Aorta (tissue), 5 donors: ENCODE measurements at places on chromosomes 5 and 9.
A peak's percentile ranks its signal among the peaks of the same experiment; 100 is the strongest.

DNA sequence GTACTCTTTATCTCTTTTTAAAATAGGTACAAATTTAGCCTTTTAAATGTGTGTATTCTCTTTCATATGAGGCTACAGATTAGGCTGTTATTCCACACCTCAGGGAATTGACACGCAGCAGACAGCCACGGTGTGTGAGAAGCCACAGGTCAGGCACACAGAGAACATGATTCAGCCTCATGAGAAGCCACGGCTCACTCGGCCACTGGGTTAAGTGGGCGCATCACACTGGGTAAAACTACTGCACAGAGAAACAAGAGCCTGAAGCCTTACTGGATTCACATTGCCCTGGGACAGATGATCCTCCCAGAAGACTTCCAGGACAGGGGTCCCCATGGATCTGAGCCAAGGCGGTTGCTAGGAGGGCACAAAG is 28.2 kb downstream of the LPCAT1 start:
- no peak for DNase-seq

- DNase-seq: no peak
Observed at GRCh38 chr5:159802661-159803060, 113.6 kb upstream of the ADRA1B start.

DNA sequence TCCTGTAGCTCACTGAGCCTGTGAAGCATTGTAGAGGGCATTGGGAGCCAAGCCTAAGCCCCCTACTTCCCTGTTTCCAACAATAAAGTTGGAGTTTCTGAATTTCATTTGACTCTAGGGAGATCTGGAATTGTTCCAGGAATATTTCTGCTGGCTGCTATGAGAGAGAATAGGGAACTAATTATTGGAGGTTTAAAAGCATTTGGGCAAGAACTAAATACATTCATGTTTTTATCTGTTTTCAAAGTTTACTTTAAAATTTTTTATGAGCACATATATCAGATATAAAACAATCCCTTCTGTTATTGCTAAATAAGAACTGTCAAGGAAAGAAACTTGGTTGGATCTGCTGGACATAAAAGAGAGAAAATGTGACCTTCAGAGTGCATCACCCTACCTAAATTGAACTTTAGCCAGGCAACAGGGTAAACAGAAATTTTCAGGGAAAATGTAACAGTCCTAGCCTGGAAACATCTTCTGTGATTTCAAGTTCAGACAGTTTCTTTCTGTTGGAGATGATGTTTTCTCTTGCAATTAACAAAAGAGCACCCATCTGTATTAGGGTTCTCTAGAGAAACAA is 19.3 kb upstream of the LECT2 start:
- DNase-seq: no peak

GRCh38 chr5:33311893-33312292 is 128.9 kb upstream of the TARS1 start:
- no peak for DNase-seq

DNA sequence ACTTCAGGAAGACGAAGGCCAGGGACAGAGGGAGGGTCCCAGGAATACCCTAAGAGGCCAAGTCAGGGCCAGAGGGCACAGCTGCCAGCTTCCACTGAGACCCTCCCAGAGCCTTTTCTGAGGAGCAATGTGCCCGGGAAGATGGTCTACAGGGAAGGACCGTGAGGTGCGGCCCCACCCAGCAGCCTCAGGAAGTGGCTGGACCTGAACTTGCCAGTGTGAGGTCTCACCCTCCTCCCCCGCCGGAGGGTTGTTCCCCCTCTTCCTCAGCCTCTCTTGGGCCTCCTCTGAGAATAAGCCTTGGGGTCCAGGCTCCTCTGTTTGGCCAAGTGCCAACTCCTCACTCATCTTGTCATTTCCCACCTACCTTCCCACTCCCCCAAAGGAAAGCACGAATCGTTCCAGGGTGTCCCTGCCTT is 13.4 kb upstream of the SLC25A51 start:
- DNase-seq: no peak

GRCh38 chr9:128548876-128549275 is 3.5 kb upstream of the SPTAN1 start:
- no peak for DNase-seq

DNA sequence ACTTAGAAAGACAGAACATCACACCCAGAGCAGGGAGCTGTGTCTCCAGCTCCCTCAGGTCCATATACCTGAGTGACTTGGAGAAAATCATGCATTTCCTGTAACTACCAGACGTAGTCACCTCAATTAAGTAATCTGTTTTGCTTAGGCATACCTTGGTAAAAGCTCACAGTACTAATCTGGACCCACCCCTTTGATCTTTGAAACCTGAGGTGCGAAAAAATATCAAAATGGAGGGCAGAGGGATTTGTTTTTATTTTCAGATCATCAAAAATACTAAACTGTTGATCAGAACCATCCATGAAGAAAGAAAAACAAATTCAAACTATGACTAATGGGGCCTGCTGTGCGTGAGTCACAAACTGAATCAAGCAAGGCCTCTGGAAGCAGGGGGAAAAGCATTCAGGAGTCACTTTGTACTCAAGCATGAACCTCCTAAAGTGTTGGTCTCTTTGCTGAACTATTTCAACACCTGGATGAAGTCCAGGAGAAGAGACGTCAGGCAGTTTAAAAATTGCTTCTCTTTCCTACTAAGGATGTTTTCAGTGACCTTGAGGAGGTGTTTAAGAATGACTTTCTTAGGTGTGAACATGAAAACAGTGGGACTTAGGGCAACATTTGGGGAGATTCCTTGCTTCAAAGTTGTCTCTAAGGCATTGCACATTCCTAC is 76.3 kb downstream of the MUSK start:
- DNase-seq: no peak

- DNase-seq: no peak
Observed at GRCh38 chr9:94714494-94714893, 12.0 kb upstream of the AOPEP start.

DNA sequence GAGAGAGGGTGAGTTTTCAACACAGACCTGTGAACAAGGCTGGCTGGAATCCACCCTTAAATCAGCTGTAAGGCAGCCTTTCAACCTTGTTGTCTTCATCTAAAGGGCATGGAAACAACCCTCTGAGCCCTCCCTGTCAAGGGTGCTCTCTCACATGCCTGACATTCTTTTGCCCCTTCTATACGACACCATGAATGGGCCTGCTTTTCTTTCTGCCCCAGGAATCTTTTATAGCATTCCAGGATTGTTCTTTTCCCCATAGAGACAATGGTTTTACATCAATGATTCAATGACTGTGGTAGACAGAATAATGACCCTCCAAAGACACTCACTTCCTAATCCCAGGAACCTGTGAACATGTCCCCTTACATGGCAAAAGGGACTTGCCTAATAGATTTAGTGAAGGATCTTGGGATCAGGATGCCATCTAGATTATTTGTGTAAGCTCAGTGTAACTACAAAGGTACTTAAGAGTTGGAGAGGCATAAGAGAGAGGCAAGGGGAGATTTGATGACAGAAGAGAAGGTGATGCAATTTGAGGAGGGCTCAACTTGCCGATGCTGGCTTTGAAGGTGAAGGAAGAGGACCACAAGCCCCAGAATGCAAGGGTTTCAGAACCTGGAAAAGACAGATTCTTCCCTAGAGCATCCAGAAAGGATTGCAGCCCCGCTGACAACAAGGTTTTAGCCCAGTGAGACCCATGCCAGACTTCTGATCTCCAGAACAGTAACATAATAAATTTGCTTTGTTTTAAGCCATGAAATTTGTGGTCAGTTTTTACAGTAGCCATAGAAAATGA is 29.2 kb upstream of the HMHB1 start:
- DNase-seq: no peak

GRCh38 chr5:88245893-88246244 is 22.8 kb downstream of the TMEM161B start:
- no peak for DNase-seq

DNA sequence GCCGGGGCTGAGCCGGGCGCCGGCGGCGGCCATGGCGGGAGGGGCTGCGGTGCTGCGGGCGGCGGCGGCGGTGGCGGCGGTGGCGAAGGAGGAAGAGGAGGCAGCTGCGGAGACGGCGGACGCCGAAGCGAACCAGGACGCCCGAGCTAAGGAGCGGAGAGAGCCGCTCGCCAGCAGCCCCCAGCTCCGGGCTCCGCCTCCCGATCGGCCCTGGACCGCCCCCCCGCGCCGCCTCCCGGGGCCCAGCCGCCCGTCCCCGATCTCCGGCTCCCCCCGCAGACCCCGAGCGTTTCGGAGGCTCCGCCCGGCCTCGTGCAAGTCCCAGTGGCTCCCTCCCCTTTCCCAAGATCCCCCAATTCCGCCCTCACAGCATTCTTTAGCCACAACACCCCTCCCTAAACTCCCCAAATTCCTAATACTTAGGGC is at the start of gene ASTN2:
TSS of gene ASTN2 (minus strand) at position 152 of the 426 bp plus-strand sequence. CDS start at position 33, 119 bp downstream.
- peak; percentile 80 for DNase-seq

GRCh38 chr5:108937221-108937620 is 189.5 kb downstream of the FER start:
- DNase-seq: no peak

DNA sequence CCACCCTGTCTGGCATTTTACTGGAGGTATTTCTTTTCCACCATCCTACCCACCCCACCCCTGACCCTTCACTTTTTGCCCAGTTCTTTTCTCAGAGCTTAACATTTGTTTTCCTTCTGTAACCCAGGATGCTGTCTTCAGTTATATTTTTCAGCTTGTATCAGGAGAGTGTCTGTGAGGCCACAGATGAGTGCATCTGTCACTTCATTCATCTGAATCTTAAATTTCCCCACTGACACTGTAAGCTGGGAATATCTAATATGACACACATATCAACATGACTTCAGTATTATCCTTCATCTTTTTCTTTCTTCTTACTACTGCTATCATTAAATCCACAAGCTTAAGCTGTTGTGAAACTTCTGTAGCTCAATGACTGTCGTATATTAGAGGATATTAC is 4.9 kb downstream of the MARCHF3 start:
- DNase-seq: no peak

- DNase-seq: no peak
Observed at GRCh38 chr5:155015239-155015638, 1.7 kb downstream of the KIF4B start.

- DNase-seq: no peak
Observed at GRCh38 chr5:21152611-21153010, 1164.6 kb upstream of the CDH18 start.

GRCh38 chr9:71628247-71628646 is 140.1 kb downstream of the CEMIP2 start:
- DNase-seq: no peak

GRCh38 chr5:53302529-53302928 is 177.9 kb upstream of the FST start:
- DNase-seq: no peak

GRCh38 chr5:22928821-22929482 is 75.8 kb upstream of the CDH12 start:
- DNase-seq: no peak

DNA sequence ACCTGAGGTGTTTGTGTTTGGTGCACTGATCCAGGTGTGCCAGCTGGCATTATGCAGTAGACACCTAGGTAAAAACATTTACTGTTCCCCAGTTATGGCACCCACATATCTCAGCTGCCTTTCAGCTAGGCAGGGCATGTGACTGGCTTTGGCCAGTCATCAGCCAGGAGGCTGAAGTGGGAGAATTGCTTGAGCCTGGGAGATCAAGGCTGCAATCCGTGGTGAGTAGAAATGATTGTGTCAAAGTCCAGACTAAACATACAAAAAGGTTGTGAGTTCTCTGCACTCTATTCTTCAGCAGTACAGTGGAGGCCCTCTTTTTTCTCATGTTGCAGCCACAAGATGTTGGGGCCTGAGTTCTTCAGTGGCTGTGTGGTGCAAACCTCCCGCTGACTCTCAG is 3.2 kb upstream of the FBLL1 start:
- DNase-seq: no peak

DNA sequence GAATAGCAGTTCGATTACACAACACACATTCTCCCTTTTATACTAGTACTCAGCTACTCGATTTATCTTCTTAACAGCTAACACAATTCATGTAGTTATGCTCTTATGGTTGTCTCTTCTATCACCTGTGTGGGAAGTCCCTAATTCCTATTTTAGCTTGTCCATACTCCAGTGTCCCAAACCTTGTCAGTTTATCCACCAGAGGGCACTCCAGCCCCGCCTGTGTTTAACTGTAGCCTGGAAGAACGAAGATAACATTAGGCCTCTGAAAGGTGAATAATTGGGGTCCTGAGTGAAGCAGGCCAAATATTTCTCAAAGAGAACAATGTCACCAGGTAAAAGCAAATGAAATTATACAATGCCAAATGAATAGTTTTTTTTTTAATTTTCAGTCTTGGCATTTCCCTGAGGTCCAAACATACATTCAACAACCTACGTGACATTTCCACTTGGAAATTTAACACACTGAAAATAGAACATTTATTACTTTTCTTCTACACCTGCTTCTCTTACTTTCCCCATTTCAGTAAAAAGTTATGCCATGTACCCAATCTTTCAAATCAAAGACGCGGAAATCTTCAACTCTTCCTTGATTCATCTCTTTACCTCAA is 560.7 kb downstream of the HTR1A start:
- peak; percentile 79 for DNase-seq

- DNase-seq: no peak
Observed at GRCh38 chr5:168563959-168564358, 15.2 kb downstream of the PANK3 start.

DNA sequence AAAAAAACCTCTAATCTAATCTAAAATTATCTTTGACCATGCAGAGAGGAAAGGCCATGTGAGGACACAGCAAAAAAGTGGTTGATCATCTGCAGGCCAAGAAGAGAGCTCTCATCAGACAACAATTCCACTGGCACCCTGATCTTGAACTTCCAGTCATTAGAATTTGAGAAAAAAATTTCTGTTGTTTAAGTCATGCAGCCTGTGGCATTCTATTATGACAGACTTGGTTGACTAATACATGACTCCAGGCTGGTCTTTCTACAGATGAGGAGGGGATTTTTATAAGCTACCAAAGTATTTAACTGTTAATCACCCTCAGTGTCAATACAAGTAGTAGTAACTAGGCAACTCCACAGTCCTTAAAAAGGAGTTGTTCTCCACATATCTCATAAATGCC is 358.5 kb upstream of the RGMB start:
- DNase-seq: no peak

- no peak for DNase-seq
Observed at GRCh38 chr5:120479066-120479465, 15.0 kb downstream of the PRR16 start.

DNA sequence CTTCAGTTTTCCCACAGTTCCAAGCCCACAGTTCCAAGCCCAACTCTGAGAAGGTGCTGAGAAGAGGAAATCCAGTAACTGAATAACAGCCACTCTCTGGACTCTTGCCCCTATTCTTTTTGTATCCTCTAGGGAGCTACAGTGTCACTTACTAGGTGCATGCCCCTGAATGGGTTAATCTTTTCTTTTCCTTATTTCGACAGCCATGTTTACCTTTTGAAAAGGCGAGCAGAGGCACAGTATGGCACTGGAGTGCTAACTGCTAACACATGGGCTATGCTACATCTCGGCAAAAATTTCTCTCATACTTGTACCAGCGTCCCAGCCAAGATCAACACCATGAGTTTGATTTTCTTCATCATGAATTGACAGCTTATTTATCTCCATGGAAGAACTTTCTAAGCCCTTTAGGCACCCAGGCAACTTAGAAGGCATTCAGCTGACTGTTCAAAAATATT is 222.6 kb downstream of the EBF1 start:
- no peak for DNase-seq

GRCh38 chr5:87570366-87570765 is 157.6 kb upstream of the CCNH start:
- DNase-seq: no peak

- no peak for DNase-seq
Observed at GRCh38 chr5:93850311-93850710, 108.9 kb upstream of the POU5F2 start.
